ENCODE measurements at places on chromosomes 12 and 14.
A peak's percentile ranks its signal among the peaks of the same experiment; 100 is the strongest.

GRCh38 chr14:68193970-68194681, 374.5 kb downstream of the RAD51B start:
- no peak for DNase-seq

DNA sequence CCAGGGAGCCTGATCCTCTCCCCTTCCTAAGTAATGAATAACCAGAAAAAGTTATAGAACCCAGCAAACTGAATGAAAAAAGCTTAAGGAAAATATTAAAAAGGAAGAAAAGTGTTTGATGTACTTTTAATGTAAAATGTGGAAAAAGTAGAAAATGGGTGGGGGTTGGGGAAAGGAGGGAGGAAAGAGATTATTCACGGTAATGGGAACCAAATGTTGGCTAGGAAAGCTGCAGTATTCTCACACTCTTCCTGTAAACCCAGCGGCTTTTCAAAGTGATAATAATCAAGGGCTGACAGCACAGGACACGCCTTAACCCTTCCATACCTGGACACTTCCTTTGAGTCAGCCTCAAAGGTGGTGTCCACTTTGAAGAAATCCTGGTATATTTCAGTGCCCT, 139.2 kb downstream of the TGFB3 start:
- no peak for DNase-seq

DNA sequence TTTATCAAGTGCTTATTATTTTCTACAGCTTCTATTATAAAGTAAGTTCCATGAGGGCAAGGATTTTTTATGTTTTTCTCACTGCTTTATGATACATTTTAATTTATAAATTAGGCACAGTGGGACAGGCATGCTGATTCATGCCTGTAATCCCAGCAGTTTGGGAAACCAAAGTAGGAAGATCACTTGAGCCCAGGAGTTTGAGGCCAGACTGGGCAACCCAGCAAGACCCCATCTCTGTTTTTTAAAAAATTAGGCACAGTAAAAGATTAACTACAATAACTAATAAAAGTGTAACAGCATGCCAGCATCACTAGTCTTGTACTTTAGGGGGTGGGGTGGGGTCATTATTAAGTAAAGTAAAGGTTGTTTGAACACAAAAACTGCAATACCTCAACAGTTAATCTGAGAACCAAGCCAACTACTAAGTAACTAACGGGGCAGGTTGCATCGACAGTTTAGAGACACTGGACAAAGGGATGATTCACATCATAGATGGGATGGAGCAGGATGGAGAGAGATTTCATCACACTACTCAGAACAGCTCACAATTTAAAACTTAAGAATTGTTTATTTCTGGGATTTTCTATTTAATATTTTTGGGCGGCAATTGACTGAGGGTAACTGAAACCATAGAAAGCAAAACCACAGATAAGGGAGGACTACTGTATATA, 119.5 kb downstream of the PLEKHA5 start:
- DNase-seq = no peak

- DNase-seq = no peak
These were observed 1617.9 kb upstream of the SEL1L start for GRCh38 chr14:83151571-83151970.

GRCh38 chr12:645563-646071, 17.6 kb downstream of the NINJ2 start:
- no peak for DNase-seq

DNA sequence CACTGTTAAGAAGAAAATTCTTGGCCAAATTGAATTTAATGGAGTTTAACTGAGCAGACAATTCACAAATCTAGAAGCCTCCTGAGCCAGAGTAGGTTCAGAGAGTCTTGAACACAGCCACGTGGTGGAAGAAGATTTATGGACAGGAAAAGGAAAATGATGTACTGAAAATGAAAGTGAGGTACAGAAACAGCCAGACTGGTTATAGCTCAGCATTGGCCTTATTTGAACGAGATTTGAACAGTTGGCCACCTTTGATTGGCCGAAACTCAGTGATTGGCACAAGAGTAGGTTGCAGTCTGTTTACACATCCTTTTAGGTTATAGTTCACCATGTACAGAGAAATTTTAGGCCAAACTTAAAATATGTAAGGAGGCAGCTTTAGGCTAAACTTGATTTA, 9.9 kb downstream of the OAS2 start:
- DNase-seq = peak; percentile 54

- DNase-seq = no peak
These were observed 57.2 kb upstream of the CCND2 start for GRCh38 chr12:4216187-4216927.

DNA sequence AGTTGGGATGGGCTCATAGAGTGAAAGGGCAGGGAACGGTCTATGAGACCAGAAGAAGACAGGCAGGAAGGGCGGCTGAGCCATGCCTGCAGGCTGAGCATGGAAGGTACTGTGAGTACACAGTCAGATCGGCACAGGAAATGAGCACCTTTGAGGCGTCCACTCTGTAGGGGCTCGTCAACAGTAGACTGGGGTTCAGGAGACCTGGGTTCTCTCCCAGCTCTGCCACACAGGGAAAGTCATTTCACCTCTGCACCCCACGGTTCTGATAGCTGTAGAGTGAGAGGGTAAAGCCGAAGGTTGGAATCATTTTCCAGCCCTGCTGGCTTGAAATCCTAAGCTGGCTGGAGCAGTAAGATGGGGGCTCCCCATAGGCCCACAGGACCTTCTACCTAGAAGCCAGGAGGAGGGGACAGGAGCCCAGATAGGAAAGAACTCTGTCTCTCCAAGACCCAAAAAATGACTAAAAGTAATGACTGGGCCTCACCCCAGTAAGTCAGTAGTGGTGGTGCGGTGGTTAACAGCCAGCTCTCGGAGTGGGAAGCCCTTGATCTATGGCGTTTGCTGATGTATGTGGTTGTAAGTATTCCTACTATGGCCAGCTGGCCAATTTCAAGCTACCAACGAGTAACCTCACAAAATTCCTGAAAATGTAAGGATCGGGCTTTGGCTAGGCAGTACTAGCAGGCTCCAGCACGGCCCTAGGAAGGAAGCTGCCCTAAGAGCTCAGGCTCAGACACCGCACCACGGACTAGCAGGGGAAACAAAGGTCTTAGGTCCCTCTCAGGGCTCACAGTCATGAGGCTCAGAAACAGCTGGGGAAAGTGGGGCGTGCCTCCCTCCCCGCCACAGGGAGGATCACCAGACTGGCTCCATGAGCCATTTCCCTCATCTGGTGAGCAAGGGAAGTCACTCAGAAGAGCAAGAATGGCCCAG, 10.3 kb upstream of the CD27 start:
- DNase-seq = no peak

DNA sequence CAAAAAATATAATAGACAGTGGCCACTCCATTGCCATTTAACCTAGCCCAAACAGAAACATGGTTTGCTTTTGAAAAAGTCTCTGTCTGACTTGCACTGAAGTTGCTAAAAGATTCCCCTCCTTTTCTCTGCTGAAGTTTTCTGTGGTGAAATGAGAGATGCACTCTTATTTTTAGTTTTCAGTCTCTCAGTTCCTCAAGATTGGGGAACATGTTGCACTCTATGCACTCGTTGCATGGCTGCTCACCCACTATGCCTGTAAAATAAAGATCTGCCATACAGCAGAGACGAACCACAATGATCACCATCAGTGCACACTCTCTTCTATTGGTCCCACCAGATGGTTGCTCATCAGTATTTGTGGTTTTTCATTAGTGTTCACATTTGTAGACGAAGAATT, 13.1 kb upstream of the DAAM1 start:
- no peak for DNase-seq

DNA sequence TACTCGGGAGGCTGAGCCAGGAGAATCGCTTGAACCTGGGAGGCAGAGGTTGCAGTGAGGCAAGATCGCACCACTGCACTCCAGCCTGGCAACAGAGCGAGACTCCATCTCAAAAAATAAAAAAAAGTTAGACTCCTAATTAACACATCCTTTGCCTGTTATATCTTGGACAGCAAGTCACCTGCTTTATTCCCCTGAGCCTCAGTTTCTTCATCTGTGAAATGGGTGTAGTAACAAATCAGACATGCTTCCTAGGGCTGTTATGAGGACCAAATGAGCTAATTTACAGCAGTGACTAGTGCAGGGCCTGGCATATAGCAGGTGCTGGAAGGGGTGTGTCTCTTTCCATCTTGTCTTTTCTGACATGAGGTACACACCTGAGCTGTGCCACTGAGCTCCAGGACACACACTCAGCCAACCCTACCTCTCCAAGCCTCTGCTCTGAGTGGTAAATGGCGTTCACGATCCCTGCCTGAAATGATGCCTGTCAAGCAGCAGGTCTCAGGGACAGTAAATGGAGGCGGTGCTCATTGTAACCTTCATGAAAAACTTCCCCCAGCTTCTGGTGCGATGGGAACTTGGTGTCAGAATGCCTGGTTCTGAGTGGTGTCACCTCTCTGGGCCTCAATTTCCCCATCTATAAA, 31.7 kb downstream of the FOXN4 start:
- no peak for DNase-seq

GRCh38 chr12:80422550-80422949, 21.5 kb upstream of the PTPRQ start:
- DNase-seq = no peak

GRCh38 chr12:109163167-109163566, 46.8 kb downstream of the ACACB start:
- no peak for DNase-seq

- DNase-seq = no peak
These were observed 46.0 kb downstream of the PAH start for GRCh38 chr12:102871014-102871413.

- no peak for DNase-seq
These were observed 19.9 kb upstream of the MDM1 start for GRCh38 chr12:68352067-68352466.

- DNase-seq = no peak
These were observed 64.5 kb downstream of the SYT1 start for GRCh38 chr12:78929075-78929418.

GRCh38 chr14:92900660-92901059, 22.3 kb upstream of the CHGA start:
- DNase-seq = no peak

- DNase-seq = no peak
These were observed 77.6 kb upstream of the DACT1 start for GRCh38 chr14:58560208-58560607.

- no peak for DNase-seq
These were observed 24.5 kb upstream of the ULK1 start for GRCh38 chr12:131869871-131870418.

- DNase-seq = peak; percentile 70
These were observed 2.2 kb upstream of the NFKBIA start for GRCh38 chr14:35406506-35407305.

DNA sequence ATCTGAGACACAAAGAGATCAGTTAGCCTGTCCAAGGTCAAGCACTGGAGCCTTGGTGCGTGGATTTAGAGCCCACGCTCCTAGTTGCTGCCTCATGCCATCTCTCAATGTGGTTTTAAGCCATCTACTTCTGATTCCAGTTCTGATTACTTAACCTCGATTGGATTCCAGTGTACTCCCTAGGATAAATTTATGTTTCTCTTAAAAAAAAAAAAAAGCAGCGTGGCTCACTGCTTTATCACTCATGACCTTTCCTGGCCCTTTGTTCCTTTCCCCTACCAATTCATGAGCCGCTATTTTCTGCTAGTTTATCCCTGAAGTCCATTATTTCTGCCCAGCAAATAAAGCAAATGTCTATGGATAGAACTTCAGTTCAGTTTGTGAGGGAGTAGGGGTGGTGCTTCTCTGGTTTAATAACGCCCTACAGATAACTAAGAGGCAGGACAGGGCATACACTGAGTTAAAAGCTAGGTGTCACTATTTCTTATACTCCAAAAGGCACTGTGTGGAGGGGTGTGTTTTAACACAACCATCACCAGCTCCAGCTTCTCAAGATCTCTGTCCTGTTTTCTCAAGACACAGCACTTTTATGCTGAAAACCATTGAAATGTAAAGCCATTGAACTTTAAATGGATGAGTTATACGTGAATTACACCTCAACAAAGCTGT, 9.8 kb upstream of the PARP11 start:
- peak; percentile 58 for DNase-seq

GRCh38 chr12:68932961-68933893, at the start of gene CPM:
CPM (minus strand) TSS chr12:68933171; CDS start chr12:68932837, 334 bp downstream.
- peak; percentile 72 for DNase-seq

GRCh38 chr12:107318806-107319532, 225.6 kb upstream of the CRY1 start:
- DNase-seq = no peak

DNA sequence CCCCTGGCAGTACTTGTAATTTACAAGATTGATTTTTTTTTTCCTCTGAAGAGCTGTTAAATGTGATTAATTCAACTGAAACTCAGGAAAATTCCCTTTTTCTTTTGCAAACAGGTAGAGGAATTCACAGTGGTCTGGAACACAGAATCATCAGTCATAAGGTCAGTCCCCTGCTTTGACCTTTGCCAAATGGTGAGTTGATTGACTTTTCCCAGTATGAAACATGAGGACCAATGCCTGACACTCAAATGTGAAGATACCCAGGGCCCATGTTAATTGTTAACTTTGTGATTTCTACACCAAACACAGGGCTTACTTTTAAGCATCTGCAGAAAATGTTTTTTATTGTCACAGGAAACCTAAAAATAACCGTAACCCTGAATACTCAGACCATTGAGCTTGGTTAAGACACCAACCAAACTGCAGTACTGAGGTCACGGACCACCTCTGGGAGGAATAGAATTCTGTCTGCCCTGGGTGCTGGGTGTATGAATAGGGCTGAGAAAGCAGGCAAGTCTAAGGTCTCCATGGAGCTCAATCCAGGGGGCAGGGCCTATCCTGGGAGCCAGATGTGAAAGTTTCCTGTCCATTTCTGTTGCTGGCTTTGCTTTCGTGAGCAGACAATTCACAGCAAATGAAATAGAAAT, 192.4 kb downstream of the TMX1 start:
- DNase-seq = no peak

- DNase-seq = no peak
These were observed 1558.5 kb upstream of the TMEM132C start for GRCh38 chr12:126708492-126708896.

GRCh38 chr12:114666746-114667668, 17.0 kb downstream of the TBX3 start:
- DNase-seq = no peak

GRCh38 chr14:76767681-76768656, 6.7 kb downstream of the VASH1 start:
- DNase-seq = peak; percentile 87

DNA sequence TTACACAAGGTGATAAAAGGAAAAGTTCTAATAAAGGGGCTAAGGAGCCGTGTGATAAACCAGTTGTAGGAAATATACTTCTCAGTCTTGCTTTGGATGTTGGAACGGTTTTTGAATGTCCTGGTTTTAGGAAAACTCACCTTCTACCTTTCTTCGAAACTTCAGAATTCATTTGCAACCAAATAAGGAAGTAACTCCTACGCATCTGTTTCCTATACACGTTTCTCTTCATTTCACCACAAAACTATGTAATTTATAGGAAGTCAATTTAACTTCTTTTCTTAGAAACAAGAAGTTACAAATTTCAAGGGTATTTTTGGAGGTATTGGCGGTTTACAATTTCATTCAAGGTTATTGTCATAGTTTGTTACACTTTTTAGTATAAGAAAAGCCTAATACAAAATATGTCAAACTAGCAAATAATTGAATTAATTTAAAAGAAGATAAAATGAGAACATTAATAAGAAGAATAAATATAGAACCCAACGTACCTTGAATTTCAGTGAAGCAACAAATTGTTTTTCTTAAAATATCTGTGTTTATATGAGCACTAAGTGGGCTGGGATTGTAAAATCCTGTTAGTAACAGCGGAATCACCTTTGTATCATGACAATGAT, 33.2 kb upstream of the CD69 start:
- peak; percentile 79 for DNase-seq
